ENCODE measurements at places on chromosomes 2 and 18.
A peak's percentile ranks its signal among the peaks of the same experiment; 100 is the strongest.

DNA sequence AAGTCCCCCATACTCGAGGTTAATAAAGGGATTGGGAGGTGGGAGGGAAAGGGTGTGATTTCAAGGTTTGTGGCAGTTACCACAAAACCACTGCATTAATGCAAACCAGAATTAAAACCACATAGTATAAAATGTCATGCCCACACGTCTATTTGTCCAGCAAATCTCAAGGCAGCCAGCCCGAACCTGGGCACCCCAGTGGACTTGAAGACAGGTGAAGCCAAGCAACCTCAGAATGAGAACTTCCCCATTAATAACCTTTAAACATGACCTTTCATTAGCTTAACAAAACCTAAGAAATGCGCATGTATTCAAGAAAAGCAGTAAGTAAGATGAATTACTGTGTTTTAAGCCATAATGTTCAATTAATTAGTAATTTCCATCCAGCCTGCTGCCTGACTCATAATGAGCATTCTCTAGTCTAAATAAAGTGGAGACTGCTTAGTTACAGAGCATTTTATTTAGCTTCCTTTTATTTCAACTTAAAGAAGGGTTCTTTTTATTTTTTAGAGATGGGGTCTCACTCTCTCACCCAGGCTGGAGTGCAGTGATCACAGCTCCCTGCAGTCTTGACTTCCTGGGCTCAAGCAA, 229.6 kb downstream of the FAM210A start:
- DNase-seq = no peak

GRCh38 chr2:235940330-235940729, 227.9 kb downstream of the GBX2 start:
- peak; percentile 96 for DNase-seq

GRCh38 chr2:219492575-219492974, 6.1 kb upstream of the GMPPA start:
- no peak for DNase-seq

DNA sequence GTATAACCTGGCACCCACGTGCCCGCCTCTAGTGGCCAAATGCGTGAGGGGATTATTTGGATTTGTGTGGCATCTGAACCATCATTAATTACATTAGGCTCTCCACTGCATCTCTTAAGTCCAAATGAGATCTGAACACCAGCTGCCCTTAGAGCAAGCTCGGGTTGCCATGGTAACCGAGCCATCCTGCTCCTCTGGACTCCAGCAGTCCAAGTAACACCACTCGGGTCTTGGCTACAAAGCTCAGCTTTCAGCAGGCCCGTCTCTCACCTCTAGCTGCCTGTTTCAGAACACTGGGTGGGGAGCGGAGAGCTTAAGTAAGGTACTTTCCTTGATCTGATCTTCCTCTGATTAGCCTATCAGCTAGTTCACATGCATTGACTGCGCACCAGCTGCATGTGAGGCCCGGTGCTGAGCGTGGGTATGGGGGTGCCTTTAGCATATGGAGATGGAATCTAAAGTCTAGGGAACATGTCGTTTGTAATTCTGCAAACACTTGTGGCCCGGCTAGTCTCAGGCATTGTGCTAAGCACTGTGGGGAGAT, 14.1 kb upstream of the CYS1 start:
- DNase-seq = no peak

GRCh38 chr18:74914052-74914591, 294.8 kb downstream of the PTGR3 start:
- DNase-seq = no peak

DNA sequence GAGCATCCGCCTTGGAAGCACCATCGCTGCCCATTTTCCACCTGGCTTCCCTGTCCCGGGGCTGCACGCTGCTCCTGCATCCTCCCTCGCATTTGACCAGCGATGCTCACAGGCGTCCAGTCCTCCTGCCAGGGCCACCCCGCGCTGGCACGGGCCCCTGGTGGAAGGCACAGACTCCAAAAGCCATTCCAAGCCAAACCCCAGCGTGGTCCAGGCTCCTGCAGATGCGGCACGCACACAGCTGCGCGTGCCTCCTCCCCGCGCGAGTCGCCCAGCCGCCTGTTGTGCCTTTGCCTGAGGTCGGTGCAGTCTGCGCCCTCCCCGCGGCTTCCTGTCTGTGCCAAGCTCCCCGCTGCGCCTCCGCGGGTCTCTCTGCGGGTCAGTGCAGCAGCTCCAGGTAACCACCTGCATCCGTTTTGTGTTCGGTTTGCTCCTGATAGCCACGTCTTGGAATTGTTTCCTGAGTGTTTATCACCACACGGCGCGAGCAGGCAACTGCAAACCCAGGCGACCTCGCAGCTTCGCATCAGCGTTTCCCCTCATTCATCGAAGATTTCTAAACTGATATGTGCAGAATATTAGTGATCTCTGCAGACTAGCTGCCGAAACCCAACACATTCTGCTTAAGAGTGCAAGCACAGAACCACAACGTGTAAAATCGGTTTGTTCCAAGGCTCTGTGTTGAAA, 65.2 kb upstream of the SALL3 start:
- DNase-seq = no peak

GRCh38 chr18:33946336-33946735, 278.4 kb downstream of the NOL4 start:
- no peak for DNase-seq

GRCh38 chr18:36828157-36828629, 609 bp downstream of the TPGS2 start:
- DNase-seq = peak; percentile 78

DNA sequence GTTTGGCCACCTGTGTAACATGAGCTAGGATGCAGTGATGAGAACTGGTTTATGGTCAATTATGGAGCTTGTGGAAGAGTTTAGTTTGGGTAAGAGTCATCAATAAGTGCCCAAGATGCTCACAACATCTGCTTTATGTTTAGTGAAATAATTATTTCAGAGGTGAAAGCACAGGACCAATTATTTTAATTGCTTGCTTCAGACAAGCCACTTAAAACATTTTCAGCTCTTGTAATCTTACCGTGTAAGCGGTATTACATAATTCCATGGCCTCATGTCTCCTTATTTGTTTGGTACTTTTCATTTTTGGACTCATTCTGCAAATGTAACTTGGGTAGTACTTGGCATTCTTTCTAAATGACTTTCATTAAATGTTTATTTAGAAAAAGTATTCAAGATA, 5.4 kb downstream of the B3GNT2 start:
- DNase-seq = peak; percentile 27

- no peak for DNase-seq
These were observed 180.4 kb downstream of the KLHL29 start for GRCh38 chr2:23565374-23565773.

DNA sequence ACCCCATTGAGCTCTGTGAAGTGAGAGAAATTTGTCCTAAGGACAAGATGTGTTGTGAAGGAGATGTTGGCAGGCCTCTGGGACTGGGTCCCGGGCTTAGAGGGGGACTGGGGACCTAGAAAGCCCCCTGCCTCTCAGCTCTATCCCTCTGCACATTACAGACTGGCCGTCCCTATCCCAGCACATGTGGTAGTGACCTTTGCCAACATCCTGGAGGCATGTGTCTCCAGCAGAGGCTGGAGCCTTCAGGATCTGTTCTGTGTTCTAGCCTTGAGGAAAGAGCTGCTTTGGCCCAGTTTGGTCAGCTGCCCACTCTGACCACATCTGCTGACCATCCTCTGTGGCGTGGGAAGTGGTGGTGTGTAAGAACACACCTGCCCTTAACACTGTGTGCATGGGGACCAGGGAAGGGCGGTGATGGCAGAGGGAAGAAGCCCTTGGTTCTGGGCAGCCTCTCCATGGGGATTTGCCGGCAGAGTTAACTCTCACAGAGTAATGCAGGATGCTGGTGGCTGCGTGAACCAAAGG, 33.4 kb downstream of the NCK2 start:
- no peak for DNase-seq

DNA sequence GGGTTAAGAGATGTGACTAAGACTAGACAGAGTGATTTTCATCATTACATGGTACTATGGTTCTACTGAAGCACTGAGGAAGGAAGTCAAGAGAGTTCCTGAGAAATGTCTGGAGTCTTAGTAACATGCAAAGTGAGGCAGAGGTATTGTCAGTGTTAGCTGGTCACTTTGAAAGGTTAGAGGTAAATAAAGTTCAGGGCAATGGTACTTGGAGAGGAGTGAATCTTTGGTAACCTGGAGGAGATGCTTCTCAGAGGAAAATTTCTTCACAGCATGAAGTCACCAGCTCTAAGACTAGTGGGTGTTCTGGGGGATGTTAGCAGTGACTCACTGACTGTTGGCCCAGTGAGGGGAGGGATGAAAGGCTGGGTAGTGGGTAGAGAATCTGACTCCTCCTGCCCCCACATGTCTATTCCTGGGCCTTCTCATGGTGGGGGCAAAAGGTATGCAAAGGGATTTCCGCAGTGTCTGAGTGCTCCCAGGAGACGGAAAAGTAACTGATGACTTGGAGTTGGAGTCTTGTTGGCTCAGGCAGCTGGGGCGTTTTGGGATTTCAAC, 23.3 kb upstream of the IL1RN start:
- DNase-seq = peak; percentile 52

- DNase-seq = no peak
These were observed 217.8 kb downstream of the CDH2 start for GRCh38 chr18:27959101-27959500.

- DNase-seq = no peak
These were observed 15.5 kb upstream of the MGAT5 start for GRCh38 chr2:134238371-134238770.

GRCh38 chr2:143545949-143546255, 416.7 kb downstream of the ARHGAP15 start:
- DNase-seq = no peak

DNA sequence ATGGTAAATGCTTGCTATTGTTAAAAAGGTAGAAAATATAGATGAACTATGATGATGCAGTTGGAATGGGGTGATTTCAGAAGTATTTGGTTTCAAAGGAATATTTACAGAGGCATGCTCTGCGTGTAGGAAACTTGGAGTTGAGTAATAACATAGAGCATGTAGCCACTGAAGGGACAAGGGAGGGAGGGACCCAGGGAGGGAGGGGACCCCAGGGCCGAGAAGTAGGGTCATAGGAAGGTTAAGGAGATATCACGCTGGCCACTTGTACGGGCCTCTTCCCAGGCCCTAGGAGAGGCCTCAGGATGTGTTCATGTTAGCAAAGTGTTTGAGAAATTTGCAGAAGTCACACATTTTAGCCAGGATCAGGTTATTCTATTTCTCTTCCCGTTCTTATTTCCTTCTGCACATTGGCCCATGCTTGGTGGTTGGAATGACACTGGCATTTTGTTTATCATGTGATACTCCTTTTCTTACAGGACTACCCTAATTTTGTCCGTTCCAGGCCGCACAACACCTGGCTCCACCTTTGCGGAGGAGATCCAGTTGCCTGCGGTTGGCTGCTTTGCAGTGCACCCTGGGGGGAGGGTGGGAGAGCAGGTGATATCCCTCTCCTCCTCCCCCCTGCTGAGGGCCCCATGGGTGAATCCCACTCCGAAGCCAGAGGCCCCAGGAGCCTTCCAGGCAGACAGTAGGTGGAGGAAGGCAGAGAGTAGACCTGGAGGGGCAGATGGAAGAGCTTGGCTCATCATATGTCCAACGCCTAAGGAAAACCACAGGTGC, 16.9 kb upstream of the ACKR3 start:
- peak; percentile 39 for DNase-seq

DNA sequence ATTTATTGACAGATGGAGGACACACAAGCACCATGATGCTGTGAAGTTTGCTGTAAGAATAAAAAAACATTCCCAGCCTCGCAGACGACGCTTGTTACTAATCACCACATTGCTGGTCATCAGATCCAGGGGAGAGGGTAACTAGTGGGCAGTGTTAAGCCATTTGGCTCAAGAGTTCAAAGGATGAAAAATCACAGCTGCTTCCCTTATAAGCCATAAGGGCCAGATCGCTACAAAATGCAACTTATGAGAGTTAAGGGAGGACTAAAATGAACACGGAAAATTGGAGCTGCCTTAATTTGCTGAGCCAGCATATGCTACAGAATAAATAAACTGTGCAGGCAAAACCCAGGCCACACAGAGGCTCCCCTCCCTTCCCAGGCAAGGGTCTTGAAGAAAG, 522.6 kb downstream of the TDRD15 start:
- no peak for DNase-seq

GRCh38 chr18:53795610-53796009, 428.9 kb downstream of the MBD2 start:
- no peak for DNase-seq

- no peak for DNase-seq
These were observed 127.0 kb downstream of the GAREM1 start for GRCh38 chr18:32343634-32344033.

GRCh38 chr2:191931329-191931728, 84.4 kb upstream of the CAVIN2 start:
- no peak for DNase-seq

- no peak for DNase-seq
These were observed 8.1 kb upstream of the IL1A start for GRCh38 chr2:112792419-112792818.

- no peak for DNase-seq
These were observed 1386.5 kb downstream of the RPIA start for GRCh38 chr2:90077948-90078347.

GRCh38 chr18:5969989-5970403, 74.7 kb upstream of the TMEM200C start:
- DNase-seq = no peak

DNA sequence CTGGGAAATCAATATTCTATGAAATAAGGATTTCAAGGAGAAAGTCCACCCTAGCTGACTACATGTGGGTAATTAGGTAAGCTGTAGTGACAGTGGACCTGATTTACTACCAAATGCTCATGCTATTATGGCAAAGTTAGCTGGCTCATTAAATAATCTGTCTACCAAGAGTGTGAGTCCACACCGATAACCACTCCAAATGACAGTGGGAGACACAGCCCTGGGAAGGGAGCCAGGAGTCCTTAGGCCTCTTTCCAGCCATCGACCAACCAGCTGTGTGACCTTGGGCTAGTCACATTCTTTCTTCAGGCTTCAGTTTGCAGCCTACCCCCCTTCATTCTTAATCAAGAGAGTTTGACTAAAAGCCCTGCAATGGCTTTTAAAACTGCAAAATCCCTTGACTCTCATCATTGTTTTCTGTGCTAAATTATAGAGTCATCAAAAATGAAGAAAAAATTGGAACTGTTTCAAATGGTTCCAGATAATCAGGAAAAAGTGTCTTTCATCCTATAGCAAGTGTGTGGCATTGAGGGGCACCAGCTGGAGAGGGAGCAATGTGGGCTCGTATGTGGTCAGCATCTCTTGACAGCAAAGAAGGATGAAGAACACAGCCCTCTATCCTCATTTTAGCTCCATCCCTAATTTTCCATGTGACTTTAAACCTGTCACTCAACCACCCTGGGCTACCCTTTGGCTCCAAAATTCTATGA, 45.6 kb upstream of the SLC14A2 start:
- DNase-seq = no peak

DNA sequence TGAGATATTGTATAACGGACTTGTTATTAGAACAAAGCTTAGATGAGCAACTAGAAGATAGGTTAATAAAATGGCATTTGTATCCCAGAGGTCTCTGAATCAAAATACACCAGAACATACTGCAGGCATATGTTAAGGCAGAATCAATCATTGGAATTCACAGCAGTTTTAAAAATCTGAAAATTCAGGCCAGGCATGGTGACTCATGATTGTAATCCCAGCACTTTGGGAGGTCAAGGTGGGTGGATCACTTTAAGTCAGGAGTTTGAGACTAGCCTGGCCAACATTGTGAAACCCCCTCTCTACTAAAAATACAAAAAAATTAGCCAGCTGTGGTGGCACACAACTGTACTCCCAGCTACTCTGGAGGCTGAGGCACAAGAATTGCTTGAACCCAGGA, 405.2 kb downstream of the ZEB2 start:
- peak; percentile 28 for DNase-seq

GRCh38 chr2:137912371-137912770, 51.9 kb upstream of the HNMT start:
- no peak for DNase-seq

Measured in cardiac fibroblast (primary cell).